Activated T-helper 9 cell treated with anti-CD3 and anti-CD28 coated beads, Interleukin-2, amount 50 U/mL, for 16 hours (primary cell): ENCODE measurements at places on chromosomes 5 and 9.

DNA sequence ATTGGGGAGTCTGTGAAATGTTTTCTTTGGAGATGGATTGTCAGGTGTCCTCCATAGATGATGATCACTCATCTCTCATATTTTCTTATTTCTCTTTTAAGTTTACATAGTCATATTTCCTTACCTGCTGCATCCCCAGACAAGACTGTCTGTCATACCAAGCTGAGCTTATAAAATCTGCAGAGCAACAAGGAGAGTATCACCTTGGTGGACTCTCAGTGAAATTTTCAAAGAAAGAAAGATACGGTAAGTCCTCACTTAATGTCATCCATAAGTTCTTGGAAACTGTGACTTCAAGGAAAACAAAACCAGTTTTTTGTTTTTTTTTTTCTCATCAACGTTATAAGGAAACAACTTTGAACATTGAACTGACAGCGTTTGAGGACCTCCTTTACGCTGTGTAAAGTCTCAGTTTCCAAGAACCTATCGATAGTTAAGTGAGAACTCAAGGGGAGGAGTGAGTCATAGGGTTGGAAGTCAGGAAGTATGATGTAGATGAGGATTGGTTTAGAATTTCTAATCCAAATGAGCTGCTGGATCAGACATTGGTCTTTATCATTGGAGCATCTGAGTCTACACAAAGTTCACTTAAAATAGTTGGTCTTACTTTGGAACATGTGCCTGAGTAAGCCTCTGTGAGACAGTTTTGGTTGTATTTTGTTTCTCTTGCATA, 45.5 kb downstream of the SPIN1 start:
- DNase-seq: no peak

DNA sequence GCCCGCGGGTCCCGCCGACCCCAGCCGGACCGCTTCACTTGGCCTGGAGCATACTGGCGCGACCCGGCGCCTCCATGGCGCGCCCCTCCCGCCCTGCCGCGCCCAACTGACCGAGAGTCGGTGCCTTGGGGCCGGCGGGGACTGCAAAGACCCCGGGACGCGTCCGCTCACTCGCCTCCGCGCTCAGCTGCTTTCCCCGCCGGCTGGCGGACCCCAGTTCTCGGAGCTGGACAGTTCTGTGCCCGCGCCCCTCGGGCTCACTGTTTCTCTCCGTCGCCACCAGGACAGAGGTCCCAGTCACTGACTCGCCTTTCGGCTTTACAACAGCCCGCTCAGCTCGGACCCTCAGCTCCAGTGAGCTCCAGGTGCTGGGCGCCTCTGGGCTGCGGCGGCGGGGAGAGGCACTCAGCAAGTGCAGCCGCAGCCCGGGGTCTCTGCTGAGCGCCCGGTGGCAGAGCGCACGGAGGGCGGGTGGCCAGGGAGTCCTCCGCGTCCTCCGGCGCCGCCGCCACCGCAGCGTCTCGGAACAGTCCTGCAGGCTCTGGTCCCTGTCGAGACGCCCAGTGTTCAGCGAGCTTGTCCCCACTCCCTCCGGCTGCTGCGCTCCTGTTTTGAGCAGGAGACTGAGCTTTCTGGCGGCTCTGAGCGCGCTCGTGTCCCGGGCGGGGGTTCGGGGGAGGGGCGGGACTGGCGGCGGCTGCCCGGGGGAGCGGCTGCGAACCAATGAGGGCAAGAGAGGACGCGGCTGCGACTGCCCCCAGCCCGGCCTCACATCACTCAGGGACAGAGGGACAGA, at the start of gene SMIM32:
Gene SMIM32 (minus strand): TSS at position 637 of the 796 bp plus-strand sequence. CDS start 638 bp downstream, outside the sequence.
- DNase-seq: no peak

- no peak for DNase-seq
Observed at GRCh38 chr5:158789441-158789840, 310.3 kb downstream of the EBF1 start.

- DNase-seq: no peak
Observed at GRCh38 chr5:157518963-157519362, 56.6 kb downstream of the ADAM19 start.

- no peak for DNase-seq
Observed at GRCh38 chr9:130478152-130478551, 33.4 kb downstream of the ASS1 start.

GRCh38 chr5:107456281-107456715, 214.4 kb downstream of the EFNA5 start:
- no peak for DNase-seq

DNA sequence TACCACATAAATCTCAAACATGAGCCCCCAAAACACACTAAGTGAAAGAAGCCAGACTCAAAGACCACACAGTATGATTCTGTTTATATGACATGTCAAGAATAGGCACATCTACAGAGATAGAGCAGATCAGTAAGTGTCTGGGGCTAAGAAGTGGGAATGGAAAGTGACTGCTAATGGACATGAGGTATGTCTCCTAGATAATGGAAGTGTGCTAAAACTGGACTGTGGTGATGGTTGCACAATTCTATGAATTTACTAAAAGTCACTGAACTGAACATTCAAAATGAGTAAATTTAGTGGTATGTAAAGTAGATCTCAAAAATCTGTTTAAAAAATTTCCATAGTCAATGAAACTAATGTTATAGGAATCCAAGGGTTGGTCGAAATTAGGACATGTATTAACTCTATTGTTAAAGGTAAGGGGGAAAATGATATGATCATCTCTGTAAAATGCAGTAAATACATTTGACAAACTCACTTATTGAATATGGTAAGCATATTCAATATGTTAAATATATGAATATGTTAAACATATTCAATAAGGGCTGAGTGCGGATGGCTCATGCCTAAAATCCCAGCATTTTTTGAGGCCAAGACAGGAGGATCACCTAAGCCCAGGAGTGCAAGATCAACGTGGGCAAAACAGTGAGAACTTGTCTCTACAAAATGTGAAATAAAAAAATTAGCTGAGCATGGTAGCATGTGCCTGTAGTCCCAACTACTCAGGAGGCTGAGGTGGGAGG, 51.7 kb downstream of the NUP155 start:
- DNase-seq: no peak

DNA sequence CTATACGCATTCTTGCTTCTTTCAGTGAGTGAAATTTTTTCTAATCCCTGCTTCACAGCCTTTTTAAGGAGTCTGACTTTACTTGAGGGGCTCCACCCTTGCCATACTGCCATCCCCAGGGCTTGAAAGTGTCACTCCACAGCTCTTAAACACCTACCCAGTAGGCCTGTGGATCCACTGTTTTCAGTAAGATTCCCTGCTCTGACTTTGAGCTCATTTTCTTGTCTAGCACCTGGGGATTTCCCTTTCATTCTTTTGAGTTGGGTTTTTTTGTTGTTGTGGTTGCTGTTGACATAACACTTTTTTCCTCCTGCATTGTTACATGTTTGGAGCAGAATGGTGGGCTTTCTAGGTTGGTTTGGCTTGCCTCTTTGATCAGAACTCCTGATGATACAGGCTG, 23.6 kb downstream of the SREK1IP1 start:
- no peak for DNase-seq

DNA sequence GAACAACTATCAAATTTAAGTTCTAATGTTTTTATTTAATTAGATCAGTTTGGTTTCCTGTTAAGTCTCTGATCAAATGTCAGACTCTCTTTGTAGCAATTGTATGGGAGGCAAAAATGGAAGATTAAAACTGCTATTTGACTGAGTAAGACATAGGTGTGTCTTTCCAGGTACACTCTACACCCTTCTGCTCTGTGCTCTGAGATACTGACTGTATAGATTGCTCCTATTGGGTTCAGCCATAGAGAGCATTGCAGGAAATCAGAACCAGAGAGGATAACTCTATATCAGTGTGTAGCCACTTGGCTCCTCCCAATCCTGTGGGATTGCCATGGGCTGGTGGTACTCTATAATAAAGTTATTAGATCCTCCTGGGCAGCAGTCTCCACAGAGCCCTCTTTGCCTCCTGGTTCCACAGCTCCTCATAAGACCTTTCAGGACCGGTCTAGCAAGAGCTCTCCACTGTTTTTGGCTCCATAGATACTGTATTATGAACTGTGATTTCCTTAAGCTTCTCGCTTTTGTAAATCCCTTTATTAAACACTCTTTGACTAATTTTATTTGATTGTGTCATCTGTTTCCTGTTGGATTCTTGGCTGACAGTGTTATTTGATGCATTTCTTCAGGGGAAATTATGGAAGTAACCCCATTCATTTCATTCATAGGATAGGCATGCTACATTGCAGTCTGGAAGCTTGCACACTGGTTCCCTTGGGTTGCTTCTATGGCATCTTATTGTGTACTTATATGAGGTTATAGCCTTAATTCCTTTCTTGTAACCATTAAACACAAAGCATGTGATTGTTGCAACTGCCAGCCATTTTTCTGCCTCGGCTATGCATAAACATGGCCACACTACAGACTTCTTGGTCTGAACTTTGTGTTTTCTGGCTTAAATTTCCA, 115.6 kb downstream of the VCAN start:
- no peak for DNase-seq

- no peak for DNase-seq
Observed at GRCh38 chr5:81906086-81906485, 65.7 kb upstream of the ATG10 start.

- DNase-seq: no peak
Observed at GRCh38 chr9:32218100-32218767, 166.2 kb upstream of the ACO1 start.

GRCh38 chr5:69237877-69238276, 3.2 kb downstream of the CDK7 start:
- no peak for DNase-seq

DNA sequence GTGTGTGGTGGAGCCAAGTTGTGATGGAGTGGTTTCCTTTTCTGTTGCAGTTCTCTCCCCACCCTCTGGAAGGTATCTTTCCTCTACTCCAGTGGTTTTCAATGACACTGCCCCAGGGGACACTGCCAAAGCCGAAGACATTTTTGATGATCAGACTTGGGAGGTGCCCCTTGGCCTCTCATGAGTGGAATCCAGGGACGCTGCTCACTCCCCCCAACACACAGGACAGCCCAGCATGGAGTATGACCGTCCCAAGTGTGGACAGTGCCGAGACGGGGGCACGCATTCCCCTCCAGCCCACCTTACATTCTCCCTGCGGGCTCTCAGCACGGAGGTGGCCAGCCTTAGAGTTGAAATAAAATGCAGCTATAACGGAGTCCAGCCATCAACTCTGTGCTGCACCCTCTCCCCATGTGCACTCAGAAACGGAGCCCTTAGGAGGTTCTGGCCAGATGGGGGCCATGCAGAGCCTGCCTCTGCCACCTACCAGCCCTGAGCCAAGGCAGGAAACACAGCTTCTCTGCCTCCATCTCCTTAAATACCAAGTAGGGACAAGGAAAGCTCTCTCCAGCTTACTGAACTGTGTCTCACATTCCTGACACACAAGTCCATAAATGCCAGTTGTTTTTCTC, 150.8 kb downstream of the ROR2 start:
- no peak for DNase-seq

DNA sequence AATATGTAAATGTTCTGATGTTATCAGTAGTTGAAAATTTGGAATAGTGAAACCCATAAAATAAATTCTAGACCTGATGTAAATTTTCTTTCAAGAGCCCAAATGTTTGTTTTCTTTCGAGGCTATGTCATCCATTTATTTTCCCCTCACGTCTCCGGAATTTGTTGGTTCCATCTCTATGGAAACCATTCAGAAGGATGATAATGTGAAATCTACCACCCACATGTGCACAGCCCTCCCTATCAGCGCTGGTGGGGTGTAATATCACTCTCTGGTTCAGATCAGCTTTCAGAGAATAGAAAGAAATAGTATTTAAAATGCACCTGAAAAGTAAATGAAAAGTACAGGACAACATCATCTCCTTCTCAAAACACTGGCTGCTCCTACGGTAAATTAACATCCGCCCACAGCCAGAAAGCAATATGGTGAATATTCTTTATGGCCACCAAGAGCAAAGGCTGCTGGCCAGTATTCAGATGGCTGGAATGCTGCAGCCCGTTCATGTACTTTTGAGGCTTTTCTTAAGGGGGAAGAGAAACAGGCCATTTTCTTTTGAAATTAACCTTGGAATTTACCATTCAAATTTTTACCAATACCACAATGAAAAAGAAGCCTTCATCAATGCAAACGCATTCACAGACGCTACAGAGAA, 28.5 kb downstream of the GLDC start:
- DNase-seq: no peak

DNA sequence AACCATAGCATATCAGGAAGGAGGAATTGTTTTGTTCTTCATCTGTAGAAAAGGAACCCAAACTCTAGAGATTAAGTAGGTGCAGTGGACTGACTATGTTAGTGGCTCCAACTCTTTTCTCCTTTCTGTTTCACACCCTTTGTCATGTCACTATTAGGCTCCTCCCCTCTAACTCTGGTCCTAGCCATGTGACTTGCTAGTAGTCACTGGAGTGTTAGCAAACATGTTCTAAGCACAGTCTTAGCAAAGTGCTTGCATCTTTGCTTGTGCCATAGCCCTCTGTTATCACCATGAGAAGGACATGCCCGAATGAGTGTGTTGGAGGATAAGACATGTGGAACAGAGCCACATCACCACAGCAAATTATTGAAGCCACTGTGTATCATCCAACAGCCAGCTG, 55.4 kb upstream of the PPP3R2 start:
- DNase-seq: no peak

DNA sequence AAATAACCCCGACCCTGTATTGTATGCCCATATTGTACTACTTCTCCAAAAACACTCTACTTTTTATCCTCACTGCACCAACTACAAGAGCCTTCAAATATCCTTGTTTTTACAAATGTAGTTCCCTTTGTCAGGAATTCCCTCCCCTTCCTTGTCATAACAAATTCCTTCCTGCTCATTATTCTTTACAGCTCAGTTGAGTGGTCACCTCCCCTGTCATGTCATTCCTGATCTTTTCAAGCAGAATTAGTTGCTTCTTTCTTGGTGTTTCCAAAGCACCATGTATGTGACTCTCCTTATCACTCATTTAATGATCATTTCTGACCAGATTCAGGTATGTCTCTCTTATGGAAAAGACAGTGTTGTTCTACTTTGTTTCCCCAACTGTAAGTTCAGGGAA, 194.2 kb upstream of the SMC2 start:
- no peak for DNase-seq

- DNase-seq: peak; percentile 55
Observed at GRCh38 chr5:62306896-62307689, 1.1 kb downstream of the KIF2A start.

DNA sequence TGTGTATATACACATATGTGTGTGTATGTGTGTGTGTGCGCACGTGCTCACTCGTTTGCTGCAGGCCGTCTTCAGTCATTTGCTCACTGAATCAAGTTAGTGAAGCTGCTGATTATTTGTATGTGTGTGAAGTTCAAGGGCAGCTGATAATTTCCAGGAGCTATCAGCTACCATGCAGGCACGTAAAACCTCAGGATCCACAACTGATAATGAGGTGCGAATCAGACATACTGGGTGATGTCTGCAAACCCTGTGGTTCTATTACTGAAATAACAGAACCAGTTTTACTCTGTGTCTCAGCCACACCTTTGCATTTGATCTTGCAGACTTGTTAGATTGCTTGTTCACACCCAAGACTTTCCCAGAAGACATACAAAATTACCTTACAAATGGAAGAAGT, 257.6 kb downstream of the TAF11L14 start:
- no peak for DNase-seq
